Left lobe of liver (tissue), 2 donors: ENCODE measurements at places on chromosomes 6 and 20. TPM values are rescaled to one million over a fixed set of nuclear protein-coding genes. Genes with fewer than 3 reads are reported as not detected.

The HSPA12B gene
- 1.4 TPM for total RNA-seq

The POLR3F gene
- 3.1 TPM for total RNA-seq

The OOEP gene
- 0.18 TPM for total RNA-seq

The SNX9 gene
- total RNA-seq = 25.5 TPM

The COQ3 gene
- 7.5 TPM for total RNA-seq

The CTAGE9 gene
- not detected for total RNA-seq

The CYP24A1 gene
- total RNA-seq = not detected

The COL19A1 gene
- 0.10 TPM for total RNA-seq

The UNC5CL gene
- total RNA-seq = 9.3 TPM

The CLVS2 gene
- total RNA-seq = not detected

The SGK2 gene
- 81.1 TPM for total RNA-seq

The SIGLEC1 gene
- 5.9 TPM for total RNA-seq

The TSPO2 gene
- 0.30 TPM for total RNA-seq

The BPIFB1 gene
- 0.18 TPM for total RNA-seq

The CCDC170 gene
- total RNA-seq = 0.45 TPM

The VGLL2 gene
- not detected for total RNA-seq

The PRR18 gene
- 2.0 TPM for total RNA-seq

The UTRN gene
- 29.2 TPM for total RNA-seq

The ADGB gene
- not detected for total RNA-seq

The SMOC2 gene
- 0.68 TPM for total RNA-seq

The SLC22A1 gene
- 1,378 TPM for total RNA-seq

The PRDM1 gene
- 1.0 TPM for total RNA-seq

The PTCHD4 gene
- total RNA-seq = 0.18 TPM

The RIMS1 gene
- total RNA-seq = not detected

The PABPC1L gene
- 37.3 TPM for total RNA-seq

The PDE10A gene
- total RNA-seq = 0.45 TPM

The ADGRG6 gene
- total RNA-seq = 84.4 TPM

The FGD2 gene
- total RNA-seq = 10.3 TPM

The PROKR2 gene
- not detected for total RNA-seq

The PDYN gene
- not detected for total RNA-seq

The MEI4 gene
- total RNA-seq = 0.10 TPM

The RGS17 gene
- total RNA-seq = not detected

The C6orf141 gene
- 0.48 TPM for total RNA-seq

The SYCP2 gene
- total RNA-seq = 0.35 TPM

The GHRH gene
- not detected for total RNA-seq

The ZFAND3 gene
- 41.0 TPM for total RNA-seq

The PRELID3B gene
- 16.4 TPM for total RNA-seq

The EEF1A2 gene
- total RNA-seq = 0.73 TPM

The LY6G5B gene
- total RNA-seq = 4.0 TPM

The CST2 gene
- total RNA-seq = not detected
